Stimulated activated CD4-positive, alpha-beta T cell treated with anti-CD3 and anti-CD28 coated beads, Interleukin-15, amount 100 ng/mL, for 1 hour (primary cell): ENCODE measurements at places on chromosomes 12 and 14.

DNA sequence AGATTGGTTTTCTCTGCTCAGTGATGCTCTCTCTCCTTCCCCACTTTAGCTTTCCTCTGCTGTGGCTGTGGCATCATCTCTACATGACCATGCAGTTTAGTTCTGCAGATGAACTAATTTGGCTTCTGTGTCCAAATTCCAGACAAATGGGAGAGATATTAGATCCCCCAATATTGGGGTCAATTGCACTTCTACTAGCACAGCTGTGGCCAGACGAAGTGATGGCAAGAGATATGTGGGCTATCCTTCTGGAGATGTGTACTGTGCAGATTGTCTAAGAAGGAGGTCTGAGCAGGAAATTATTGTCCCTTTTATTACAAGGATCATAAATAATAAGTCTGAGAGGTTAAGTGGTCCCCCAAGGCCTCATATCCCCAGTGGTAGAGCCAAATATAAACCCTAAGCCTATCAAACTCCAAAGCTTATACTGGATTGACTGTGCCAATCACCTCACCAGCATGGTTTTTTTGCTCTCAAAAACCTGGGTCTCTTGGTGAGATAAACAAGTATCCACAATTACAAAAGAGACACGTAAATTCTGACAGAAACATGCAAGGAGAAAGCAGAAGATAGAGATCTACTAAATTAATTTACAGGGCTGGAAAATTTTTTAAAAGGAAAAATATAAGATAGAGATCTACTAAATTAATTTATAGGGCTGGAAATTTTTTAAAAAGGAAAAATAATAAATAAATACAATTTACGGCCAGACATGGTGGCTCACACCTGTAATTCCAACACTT lies 29.1 kb upstream of the GCH1 start:
- DNase-seq: no peak

DNA sequence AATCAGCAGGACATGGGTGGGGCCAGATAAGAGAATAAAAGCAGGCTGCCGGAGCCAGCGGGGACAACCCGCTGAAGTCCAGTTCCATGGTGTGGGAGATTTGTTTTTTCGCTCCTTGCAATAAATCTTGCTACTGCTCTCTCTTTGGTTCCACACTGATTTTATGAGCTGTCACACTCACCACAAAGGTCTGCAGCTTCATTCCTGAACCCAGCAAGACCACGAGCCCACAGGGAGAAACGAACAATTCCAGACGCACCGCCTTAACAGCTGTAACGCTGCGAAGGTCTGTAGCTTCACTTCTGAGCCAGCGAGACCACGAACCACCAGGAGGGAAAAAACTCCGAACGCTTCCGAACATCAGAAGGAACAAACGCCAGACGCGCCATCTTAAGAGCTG lies 2.8 kb upstream of the CNIH1 start:
- no peak for DNase-seq

- DNase-seq: no peak
Measured at GRCh38 chr12:113818283-113818682, 147.8 kb downstream of the RBM19 start.

GRCh38 chr14:49512147-49512551 lies 74.0 kb downstream of the RPS29 start:
- DNase-seq: no peak

DNA sequence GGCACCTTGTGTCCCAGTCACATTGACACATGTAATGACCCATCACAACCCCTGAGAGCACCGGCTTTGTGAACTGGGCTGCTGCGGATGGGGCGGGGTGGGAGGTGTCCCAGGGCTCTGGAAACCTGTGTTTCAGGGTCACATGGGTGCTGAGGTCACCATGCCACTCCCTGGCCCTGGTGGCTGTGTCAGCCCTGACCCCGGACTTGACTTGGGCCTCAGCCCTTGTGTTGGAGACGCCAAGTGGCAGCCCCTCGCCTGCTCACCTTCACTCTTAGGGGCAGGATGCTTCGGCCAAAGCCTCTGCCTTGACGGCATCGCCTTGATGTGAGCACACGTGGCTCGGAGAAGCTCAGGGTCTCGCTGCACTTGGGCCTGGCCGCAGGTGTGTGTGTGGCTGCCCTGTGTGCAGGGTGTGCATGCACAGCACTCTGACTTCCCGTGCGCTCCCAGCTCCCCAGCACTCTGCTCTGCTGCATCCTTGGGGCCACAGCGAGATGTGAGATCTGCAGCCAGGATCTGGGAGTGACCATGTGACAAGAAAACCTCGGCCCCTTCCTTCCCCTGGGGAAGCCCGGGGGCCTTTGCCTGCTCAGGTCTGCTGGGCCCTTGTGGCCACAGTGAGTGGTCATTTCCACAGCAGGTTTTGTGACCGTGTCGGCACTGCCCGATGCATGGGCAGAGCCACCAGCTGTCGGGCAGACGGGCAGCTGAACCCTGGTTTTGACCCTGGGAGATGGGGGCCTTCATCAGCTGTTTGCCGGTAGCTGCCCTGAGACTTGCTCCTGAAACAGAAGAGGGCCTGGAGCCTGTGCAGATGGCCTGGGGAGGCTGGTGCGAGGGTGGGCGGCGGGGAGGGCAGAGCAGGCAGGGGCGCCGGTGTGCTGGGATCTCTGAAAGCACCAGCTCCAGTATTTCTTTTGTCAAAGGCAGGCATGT lies 167.4 kb downstream of the KIF26A start:
- no peak for DNase-seq

- DNase-seq: no peak
Measured at GRCh38 chr14:70881549-70882177, 25.6 kb upstream of the PCNX1 start.
